Activated CD8-positive, alpha-beta memory T cell treated with anti-CD3 and anti-CD28 coated beads for 24 hours (primary cell): ENCODE measurements at places on chromosomes 5 and 9.

GRCh38 chr9:18423791-18424531 lies 50.0 kb upstream of the ADAMTSL1 start:
- DNase-seq, result no peak

DNA sequence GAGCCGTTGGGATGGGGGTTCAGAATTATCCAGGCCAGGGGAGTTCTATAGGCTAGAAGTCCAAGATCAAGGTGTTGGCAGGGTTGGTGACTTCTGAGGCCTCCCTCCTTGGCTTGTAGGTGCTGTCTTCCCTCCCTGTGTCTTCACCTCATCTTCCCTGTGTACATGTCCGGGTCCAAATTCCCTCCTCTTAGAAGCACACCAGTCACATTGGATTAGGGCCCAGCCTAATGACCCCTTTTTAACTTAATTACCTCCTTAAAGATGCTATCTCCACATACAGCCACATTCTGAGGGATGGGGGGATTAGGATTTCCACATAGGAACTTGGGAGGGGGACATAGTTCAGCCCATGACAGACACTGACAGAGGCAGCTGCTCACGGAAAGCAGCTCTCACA lies 12.1 kb downstream of the LRSAM1 start:
- DNase-seq, result no peak

GRCh38 chr5:179276838-179277395 lies 68.3 kb downstream of the ADAMTS2 start:
- no peak for DNase-seq

- DNase-seq, result no peak
Observed at GRCh38 chr5:6302684-6303083, 75.7 kb downstream of the MED10 start.

DNA sequence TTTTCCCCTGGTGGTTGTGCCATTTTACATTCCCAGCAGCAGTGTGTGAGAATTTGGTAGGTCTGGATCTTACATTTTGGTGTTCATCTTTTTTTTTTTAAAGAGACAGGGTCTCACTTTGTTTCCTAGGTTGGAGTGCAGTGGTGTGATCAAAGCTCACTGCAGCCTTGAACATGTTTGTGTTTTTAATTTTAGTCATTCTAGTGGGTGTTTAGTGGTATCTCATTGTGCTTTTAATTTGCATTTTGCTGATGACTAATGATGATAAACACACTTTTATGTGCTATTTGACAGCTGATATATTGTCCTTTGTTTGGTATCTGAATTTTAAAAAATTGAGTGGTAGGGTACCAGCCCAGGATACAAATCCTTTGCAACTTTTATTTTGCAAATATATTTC lies 53.4 kb upstream of the POMT1 start:
- DNase-seq, result no peak

DNA sequence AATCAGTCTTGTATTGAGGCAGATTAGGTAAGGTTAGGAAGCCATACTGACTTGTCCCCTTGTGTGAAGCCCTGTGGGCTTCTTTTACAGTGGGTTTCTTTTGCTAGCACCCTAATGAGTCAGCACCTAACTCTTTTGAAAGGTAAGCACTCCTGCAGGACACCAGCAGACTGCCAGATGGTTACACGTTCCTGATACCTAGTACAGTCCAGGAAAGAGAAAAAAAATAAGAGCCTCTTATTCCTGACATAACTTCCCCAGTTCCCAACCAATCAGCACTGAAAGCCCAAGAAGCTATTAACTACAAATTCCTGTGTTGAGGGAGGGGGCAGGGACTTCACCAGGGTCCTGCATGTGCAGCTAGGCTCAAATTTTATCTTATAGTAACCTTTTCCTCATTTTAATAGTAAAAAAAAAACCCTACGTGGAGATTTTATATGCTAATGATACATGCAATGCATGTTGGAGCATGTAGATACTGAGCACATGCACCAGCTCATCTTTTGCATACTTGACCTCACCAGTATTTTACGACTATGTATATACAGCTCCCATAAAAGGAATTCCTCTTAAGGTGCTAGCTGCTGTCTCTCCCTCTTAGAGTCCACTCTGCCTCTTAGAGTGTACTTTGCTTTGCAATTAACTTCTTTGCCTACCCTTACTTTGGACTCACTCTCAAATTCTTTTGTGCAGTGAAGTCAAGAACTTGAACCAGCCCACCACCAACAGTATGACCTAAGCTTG lies 84.7 kb upstream of the RORB start:
- DNase-seq, result no peak

- no peak for DNase-seq
Observed at GRCh38 chr5:111953351-111954127, 196.5 kb upstream of the NREP start.

- no peak for DNase-seq
Observed at GRCh38 chr5:120293796-120294195, 170.3 kb upstream of the PRR16 start.
